ENCODE measurements at places on chromosomes 13 and 19. TPM values are rescaled to one million over a fixed set of nuclear protein-coding genes. Genes with fewer than 3 reads are reported as not detected.

GRCh38 chr13:49421391-49421790 is 22.5 kb downstream of the CAB39L start:
- no peak for DNase-seq

GRCh38 chr19:33199441-33200265 is 5.5 kb downstream of the LRP3 start:
- DNase-seq, result no peak

DNA sequence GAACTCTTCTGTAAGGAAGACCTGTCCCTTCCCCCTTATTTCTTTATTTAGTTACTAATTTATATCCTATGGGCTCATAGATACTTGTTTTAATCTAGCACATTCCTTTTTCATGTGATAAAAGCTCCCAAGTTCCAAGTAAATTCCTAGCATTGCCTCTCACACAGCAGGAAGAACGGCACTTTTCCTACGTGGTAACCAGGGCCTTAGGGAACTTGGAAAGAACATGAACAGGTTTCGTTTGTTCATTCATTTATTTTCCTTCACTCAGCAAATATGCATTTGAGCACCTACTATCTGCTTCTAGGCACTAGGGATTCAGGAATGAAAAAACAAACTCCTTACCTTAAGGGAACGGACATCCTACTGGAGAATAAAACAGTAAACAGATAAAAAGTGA is 125.1 kb downstream of the SIPA1L3 start:
- no peak for DNase-seq

DNA sequence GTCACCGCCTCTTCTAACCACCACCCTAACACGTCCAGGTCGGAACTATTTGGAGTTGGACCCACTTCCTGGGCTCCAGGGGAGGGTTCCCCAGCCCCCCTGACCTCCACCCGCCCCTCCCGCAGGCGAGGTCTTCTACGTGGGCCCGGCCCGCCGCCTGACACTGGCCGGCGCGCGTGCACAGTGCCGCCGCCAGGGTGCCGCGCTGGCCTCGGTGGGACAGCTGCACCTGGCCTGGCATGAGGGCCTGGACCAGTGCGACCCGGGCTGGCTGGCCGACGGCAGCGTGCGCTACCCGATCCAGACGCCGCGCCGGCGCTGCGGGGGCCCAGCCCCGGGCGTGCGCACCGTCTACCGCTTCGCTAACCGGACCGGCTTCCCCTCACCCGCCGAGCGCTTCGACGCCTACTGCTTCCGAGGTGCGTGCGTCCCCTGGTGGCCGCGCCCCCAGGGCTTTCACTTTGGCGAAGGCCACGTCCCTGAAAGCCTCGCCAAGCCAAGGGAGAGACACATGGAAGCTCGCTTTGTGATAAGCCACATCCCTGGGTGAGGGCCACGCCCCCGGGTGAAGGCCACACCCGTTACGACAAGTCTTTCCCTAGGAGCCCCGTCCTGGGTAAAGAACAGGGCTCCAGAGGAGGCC is 13.2 kb downstream of the NCAN start:
- DNase-seq, result peak; percentile 54

The ZNF799 gene
- total RNA-seq, result 2.0 TPM

DNA sequence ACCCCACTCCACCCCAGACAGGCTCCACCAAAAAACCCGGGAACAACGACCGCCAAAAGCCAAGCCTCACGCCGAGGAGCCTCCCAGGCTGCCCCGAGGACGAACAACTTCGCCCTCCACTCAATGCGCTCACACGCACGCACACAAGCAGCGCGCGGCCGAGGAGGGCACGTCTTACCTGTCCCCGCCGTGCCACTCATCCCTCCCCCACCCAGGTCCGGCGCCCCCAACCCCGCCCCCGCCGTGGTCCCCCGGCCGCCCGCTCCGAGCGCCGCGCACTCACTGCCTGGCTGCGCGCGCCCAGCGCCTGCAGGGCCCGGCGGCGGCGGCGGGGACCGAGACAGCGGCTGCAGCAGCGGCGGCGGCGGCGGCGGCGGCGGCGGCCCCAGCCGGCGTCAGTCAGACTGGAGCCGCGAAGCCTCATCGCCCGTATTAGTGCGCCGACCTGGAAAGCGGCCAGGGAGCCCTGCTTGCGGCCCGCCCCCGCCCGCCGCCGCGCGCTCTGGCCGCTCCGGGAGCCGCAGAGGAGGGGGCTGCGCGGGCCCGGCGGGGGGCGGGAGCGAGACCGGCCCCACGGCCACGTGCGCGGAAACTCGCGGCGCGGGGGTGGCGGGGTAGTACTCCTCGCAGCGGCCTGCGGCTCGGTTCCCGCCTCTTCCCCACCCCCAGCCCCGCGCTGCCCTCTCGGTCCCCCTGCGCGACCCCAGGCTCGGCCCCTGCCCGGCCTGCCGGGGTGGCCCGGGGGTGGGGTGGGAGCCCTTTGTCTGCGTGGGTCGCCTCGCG is at the start of gene SMAD9:
Gene SMAD9, minus strand, starts transcription at position 406 of the 783 bp plus-strand sequence. CDS start 40,549 bp downstream, outside the sequence.
- DNase-seq, result peak; percentile 83

- DNase-seq, result no peak
These were observed 108.8 kb downstream of the KCNRG start for GRCh38 chr13:50123862-50124535.

The STX10 gene
- total RNA-seq, result 39.2 TPM

DNA sequence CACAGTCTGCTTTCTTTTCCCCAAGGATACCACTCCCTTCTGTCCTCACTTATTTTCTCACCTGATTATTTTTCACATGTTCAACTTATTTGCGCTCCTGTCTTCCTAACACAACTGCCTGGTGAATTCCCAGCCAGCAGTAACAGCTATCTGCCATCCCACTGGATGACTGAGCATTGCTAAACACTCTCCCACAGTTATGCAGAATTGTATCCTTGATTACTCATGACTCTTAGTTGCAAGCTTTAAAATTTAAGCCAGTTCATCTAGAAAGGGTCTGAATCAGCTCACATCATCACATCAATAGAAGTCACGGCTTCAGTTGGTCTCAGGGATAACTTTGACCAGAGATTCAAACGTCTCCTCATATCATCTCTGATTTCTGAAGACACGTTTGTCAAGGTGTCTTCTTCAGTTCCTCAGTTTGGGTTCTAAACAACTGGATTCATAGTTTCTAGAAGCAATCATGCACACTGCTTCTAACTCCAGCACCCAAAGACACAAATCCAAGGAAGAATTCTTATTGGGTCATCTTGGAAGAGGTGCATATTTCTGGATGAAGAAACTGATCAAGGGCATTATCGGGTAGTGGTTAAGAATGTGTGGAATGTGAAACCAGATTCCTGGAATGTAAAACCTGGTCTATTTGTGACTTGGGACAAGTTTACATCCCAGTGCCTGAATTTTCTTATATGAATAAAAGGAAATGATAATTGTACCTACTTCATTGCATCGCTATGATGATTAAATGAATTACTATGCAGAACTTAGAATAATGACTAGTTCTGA is 13.9 kb upstream of the DACH1 start:
- no peak for DNase-seq

DNA sequence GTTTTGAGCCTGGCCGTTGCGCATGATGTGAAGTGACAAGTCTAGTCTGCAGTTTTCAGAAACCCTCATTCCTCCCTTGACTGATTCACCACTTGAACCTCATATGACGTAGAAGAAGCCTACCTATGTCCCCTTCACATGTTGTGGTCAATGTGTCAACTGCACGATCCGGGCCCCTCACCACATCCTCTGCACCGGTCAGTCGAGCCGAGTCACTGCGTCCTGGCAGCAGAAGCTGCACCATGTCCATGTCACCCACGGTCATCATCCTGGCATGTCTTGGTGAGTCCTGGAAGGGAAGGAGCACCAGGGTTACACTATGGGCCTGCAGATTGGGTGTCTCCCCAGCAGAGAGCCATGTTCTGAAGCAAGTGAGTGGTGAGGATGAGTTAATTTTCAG is at the start of gene KIR2DL4:
Gene KIR2DL4, plus strand, starts transcription at position 201 of the 400 bp plus-strand sequence. Its CDS starts 42 bp downstream, at position 243.
- DNase-seq, result no peak

The OR4F17 gene
- not detected for total RNA-seq

DNA sequence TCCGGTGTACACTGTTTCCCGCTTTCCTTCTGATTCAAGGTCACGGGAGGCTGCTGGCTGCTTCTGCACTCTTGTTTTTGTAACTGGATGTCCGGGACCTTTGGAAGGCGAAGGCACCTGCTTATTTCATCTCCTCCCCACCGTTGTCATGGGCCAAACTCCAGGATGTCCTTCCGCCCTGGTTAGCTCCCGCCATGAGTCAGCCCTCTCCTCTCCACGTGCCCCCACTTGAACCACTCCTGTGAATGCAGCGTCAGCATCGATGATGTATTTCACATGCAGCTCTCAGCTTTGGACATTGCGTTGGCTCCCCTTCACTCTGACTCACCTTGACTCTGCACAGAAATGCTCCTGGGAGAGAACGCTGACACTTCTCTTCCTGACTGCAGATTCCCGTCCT is 5.5 kb upstream of the GALP start:
- DNase-seq, result no peak

The TPTE2 gene
- not detected for total RNA-seq

The ETV2 gene
- total RNA-seq, result 0.33 TPM

- no peak for DNase-seq
These were observed 46.2 kb downstream of the ACTN4 start for GRCh38 chr19:38693380-38694223.

DNA sequence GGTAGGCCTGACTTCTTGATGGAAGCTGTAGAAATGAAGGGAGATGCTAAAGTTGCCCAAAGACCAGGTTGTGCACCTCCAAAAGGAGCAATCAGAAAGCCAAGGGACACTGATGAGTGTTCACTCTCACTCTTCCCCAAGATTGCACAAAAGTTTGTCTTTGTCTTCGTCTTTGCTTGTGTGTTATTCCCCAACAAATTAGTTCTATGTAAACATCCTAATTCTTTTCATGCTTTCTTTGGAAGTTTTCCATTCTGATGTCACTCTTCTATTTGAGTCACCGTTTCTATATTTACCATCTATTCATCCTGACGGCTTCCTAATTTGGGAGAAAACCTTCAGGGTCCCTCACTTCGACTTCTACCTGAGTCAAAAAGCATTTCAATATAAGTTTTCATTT is 3.7 kb upstream of the TMEM272 start:
- no peak for DNase-seq

DNA sequence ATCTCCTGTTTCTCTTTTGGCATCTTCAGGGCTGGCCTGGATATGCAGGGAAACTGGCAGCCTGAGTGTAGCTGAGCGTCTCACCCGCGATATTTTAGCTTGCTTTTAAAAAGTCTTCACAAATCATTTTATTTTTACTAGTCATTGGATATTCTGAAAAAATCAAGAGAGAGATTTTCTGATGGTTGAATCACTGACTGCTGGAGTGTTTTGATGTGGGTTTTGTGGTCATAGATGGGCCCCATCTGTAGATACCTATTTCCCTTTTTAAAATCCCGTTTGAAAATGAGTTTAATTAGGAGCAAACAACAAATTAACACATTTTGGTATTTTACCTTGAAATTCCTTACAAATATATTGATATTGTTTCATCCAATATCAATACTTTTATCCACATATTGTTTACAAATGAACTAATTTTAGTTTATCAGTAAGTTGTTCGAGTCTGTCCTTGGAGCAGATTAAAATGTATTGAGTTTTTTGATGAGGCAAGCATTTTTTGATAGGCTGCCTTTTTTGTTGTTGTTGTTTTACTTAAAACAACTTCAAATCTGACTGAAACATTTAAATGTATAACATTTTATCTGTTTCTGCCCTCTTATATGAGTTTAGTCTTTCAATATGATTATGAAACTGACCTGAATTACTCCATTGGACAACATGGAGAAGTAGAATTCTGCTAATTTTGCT is 21.5 kb upstream of the OXGR1 start:
- no peak for DNase-seq

DNA sequence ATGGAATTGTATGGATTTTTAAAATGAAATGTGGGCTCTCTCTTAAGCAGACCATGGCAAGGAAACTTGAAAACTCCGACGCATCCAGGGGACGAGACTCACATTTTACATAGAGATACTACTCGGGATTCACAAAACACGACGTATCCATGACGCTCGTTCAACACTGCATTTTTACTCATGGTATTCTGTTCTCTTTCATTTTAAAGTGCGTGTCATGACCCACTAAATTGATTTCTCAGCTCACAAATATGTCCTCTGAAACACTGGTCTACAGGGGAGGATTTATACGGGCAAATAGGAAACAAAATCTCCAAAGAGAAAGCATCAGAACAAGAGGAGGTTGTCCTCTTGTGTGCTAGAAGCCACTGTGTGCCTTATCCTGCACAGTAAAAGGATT is 523.5 kb downstream of the MYO16 start:
- DNase-seq, result no peak

The ZFP14 gene
- total RNA-seq, result 2.8 TPM

DNA sequence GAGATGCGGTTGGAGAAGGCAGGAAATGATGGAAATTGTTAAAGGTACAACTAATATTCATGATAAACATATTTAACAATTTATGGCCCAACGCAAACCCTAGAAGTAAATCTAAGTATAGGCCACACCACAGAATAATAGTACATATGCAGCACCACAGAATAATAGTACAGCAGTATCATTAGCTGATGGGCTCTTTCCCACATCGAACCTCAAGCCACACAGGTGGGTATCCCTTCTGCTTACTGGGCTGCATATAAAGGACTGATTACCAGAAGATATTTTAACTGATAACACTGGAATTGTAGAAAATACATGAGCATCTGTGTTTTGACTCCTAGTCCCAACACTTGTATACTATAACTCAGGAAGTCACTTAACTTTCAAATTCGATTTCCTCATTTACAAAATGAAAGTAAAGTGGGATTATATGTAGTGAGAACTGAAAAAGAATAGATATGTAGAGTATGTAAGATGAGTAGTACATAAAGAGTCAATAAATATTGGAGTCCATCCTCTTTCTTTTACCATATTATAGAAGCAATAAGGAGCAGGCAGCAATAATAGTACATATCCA is 91.5 kb downstream of the TSC22D1 start:
- no peak for DNase-seq

DNA sequence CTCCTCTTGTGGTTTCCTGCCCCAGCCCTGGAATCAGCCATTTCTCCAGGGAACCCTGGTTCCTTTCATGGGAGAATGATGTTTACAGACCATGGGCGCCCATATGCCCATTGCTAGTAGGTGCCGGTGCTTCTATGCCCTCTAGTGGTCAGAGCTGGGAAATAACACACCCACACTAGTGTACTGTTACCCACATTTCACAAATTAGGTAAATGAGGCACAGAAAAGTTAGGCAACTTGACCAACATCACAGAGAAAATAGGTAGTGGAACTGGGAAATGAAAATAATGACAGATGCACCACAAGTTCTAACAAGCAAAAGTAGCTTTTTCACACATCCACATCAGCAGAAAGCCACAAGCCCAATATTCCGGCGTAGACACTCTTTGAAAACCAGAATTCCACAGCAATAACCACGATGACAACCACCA is 1.3 kb upstream of the CEACAM3 start:
- no peak for DNase-seq

The SUPT20H gene
- 27.5 TPM for total RNA-seq

The KLK15 gene
- not detected for total RNA-seq

The ZNF761 gene
- 3.3 TPM for total RNA-seq

DNA sequence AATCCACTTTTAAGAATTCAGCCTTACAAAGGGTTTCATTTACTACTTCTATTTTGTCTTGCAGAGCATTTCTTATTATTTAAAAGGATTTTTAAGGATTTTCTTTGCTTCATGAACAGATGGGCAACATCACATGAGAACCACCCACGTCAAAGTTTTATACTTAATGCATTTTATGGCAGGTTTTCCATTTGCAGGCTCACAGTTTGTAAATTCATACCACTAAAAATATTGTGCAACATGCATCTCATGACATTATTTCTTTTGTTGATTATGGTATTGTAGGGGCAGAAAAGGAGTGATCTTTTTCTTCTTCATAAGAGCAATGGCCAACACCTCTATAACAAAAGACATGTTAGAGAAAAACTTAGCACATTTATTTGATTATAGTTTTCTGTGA is 554.0 kb upstream of the SPRY2 start:
- no peak for DNase-seq

All from left ventricle myocardium inferior (tissue), 1 donor.